ENCODE measurements at places on chromosomes 6 and 20.

DNA sequence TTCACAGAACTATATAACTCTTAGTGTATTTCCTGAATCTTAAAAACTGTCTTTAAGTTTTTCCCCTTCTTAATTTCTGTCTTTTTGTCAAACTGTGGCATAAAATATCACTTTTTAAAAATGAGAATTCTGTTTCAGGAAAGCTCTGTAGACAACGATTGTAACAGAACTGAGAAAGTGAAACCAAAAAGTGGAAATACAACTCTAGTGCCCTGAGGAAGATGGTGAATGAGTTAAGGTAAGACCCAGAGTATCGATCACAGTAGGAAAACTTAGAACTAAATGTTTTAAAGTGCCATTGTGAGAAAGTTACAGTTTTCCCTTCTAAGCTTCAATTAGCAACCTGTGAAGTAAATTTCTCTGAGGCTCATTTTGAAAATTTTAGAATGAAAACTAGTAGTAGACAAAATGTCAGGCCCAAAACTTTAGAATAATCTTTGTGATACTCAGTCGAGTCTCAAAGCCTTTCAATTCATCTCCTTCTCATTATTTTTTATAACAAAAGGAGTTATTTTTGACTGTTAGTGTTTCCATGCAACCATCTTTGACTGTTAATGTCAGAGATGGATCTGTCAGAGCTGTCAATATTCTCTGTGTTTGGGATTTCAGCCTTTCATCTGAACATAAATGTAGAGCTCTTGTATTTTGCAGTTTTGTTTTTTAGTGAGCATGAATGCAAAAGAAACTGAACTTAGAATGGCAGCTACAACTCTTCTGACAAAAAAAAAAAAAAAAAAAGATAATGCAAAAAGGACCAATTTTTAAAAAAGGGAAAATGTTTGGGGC lies 19.0 kb upstream of the TRDN start:
- DNase-seq: no peak

DNA sequence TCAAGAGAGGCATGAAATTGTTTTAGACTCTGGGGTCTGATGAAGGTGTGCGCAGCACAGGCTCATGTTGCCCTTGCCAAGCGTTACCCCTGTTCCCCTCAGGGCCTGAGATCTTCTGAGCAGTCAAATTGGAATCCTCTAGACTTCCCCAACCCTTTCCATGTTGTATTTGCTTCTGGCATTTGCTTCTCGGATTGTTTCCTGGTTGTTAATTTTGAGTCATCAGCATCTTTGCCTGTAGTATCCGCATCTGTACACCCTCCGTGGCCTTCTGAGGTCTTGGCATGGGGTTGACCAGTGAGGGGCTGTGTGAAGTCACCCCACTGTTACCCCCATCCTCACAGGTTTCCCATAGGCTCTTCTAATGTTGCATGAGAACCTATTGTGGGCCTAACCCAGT lies 40.9 kb downstream of the SLC24A3 start:
- DNase-seq: no peak

- peak; percentile 67 for DNase-seq
Measured at GRCh38 chr6:159692303-159693127, 526 bp downstream of the SOD2 start.

GRCh38 chr6:163354085-163354484 lies 60.4 kb upstream of the QKI start:
- DNase-seq: no peak

DNA sequence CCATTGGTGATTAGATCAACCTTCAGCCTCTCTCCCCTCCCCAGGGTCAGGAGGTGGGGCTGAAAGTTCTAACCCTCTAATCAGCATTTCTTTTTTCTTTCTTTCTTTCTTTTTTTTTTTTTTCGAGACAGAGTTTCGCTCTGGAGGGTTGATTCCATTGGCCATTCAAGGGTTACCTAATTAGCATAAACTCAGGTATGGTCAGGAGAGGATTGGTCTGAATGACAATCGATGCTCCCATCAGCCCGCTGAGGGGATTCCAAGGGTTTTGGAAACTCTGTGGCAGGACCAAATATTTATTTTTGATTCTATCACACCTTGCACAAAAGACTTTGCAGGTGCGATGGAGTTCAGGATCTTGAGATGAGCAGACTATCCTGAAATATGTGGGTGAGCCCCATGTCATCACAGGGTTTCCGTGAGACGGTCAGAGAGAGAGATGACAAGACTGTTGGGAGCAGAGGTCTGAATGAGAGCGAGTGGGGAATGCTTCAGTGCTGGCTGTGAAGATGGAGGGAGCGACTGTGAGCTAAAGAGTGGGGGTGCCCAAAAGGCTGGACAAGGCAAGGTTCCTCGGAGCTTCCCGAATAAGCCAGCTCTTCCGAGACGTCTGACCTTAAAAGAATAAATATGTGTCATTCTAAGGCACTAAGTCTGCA lies 107.1 kb downstream of the BMP7 start:
- DNase-seq: no peak

- DNase-seq: no peak
Measured at GRCh38 chr6:163585932-163586437, 171.5 kb downstream of the QKI start.

DNA sequence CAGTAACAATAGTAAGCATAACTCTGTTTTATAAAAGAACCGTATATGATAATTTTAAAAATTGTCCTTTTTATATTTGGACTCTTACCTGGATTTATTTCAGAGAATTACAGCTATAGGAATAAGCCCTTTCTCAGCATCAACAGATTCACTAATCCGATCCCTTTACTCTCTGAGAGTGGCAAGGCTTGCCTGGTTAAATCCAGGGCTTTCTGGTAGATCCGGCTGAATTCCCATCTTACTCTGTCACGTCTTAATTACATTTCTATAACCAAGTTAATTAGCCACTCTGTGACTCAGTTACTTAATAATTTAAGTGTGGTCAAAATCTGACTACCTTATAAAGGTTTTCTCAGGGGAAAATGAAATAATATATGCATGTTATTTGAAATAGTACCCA lies 294.7 kb downstream of the FRK start:
- no peak for DNase-seq

DNA sequence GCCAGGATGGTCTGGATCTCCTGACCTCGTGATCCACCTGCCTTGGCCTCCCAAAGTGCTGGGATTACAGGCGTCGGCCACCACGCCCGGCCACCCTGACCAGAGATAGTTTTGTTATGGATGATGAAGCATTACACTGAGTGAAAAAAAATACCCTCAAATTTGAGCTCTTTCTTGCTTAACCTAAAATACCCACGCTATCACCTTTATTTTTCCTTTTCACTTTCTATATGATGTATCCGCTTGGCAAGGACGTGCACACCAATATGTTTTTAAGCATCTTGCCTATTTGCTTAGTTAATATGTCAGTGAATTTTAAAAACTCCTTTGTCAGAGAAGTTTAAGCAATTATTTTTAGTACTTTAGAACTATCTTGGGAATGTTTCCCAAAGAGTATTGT lies 150.4 kb downstream of the INSM1 start:
- DNase-seq: no peak

DNA sequence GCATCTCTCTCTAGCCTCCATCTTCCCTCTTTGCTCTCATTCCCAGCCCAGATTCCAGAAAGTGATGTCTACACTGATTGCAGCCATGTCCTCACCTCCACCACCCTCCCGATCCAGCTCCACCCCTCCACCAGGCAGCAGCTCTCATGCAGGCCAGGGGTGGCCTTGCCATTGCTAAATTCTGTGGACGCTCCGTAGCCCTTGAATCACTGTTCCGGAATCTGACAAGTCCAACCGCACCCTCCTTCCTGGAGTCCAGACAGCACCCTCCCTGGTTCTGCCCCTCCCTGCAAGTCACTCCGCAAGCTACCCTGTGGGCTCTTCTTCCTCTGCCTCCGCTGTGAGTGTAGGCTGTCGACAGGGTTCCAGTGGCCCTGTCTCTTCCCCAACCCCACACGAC lies 26.2 kb downstream of the TNXB start:
- DNase-seq: no peak

- no peak for DNase-seq
Measured at GRCh38 chr6:139147628-139148027, 12.7 kb downstream of the HECA start.

DNA sequence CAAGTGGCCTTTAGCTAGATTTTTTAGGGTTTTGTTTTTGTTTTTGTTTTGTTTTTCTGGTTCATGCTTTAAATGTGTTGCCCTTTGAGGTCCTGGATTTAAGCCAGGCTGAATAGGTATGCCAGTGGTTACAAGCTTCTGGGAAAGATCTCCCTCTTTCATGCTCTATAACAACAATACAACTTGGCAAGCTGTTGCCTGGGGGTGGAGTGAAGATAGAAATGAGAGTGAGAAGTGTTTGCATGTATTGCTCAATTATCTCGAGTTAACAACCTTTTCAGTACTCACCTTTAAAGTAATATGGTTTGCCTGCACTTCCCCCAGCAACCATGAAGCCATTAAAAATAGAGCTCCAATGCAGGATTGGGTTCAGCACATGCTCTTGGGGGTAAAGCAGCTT lies 19.2 kb upstream of the HAO1 start:
- no peak for DNase-seq

GRCh38 chr6:114051031-114051430 lies 80.1 kb upstream of the HDAC2 start:
- DNase-seq: no peak

DNA sequence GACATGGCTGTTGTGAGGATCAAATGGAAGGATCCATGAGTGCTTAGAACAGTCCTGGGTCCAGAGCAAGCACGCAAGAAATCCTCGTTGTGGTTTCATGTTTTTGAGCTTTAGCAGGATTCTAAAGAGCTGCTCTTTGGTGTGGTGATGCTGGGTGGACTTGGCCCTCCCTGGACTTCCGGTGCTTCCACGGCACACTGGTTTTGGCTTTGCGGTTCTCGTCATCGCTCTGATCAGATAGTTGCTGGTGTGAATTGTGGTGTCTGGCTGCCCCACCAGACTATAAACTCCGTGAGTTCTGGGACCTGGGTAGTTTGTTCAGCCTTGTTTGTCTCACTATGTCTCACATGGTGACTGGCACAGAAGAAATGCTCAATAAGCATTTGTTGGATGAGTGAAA lies 3.3 kb downstream of the HNF4A start:
- no peak for DNase-seq

- no peak for DNase-seq
Measured at GRCh38 chr6:32396028-32396427, 11.0 kb downstream of the BTNL2 start.

- DNase-seq: no peak
Measured at GRCh38 chr6:14035071-14035847, 82.3 kb upstream of the CD83 start.

GRCh38 chr20:19205981-19206396 lies 6.5 kb upstream of the SLC24A3 start:
- peak; percentile 65 for DNase-seq

GRCh38 chr20:32737371-32738223 lies 5.7 kb downstream of the COMMD7 start:
- no peak for DNase-seq

GRCh38 chr20:35791821-35792220 lies 20.0 kb downstream of the PHF20 start:
- no peak for DNase-seq

DNA sequence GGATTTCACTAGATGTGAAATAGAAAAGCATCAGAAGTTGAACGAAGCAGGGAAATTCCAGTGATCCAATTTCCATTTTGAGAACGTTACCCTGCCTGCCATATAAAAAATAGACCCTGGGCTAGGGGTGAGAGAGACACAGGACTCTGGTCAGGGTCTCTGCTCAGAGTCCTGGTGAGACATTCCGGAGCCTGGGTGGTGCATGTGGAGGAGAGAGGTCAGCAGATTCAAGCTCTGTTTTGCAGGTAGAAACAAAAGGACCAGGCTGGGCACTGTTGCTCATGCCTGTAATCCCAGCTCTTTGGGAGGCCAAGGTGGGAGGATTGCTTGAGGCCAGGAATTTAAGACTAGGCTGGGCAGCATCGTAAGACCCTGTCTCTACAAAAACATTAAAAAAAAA lies 17.9 kb downstream of the PKIG start:
- no peak for DNase-seq

- DNase-seq: no peak
Measured at GRCh38 chr20:63821811-63822210, 9.3 kb downstream of the ZBTB46 start.

- DNase-seq: no peak
Measured at GRCh38 chr20:22438346-22438745, 146.0 kb downstream of the FOXA2 start.

- no peak for DNase-seq
Measured at GRCh38 chr20:56088375-56088774, 83.1 kb upstream of the CBLN4 start.

DNA sequence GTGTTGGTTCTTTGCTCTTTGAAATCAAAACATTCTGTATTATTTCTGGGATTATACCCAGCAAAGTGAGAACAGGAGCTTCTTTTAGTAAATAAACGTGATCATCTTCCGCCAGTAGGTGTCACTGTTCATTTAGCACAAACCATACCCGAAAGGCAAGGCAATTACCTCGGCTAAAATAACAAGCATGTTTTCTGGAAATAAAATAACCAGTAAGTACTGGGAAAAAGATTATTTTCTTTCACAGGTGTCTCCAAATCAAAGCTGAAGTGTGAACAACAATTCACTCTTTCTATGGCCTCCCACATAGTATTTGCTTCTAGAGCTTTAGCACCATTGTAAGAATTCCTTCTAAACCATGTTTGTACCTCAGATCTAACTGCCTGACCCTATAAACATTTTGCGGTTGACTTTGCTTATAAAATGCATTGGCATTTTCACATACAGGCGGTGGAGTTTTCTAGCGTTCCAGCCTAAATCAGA lies 144.6 kb upstream of the AGPAT4 start:
- peak; percentile 48 for DNase-seq

- DNase-seq: peak; percentile 61
Measured at GRCh38 chr6:16183187-16183664, 54.3 kb downstream of the MYLIP start.

DNA sequence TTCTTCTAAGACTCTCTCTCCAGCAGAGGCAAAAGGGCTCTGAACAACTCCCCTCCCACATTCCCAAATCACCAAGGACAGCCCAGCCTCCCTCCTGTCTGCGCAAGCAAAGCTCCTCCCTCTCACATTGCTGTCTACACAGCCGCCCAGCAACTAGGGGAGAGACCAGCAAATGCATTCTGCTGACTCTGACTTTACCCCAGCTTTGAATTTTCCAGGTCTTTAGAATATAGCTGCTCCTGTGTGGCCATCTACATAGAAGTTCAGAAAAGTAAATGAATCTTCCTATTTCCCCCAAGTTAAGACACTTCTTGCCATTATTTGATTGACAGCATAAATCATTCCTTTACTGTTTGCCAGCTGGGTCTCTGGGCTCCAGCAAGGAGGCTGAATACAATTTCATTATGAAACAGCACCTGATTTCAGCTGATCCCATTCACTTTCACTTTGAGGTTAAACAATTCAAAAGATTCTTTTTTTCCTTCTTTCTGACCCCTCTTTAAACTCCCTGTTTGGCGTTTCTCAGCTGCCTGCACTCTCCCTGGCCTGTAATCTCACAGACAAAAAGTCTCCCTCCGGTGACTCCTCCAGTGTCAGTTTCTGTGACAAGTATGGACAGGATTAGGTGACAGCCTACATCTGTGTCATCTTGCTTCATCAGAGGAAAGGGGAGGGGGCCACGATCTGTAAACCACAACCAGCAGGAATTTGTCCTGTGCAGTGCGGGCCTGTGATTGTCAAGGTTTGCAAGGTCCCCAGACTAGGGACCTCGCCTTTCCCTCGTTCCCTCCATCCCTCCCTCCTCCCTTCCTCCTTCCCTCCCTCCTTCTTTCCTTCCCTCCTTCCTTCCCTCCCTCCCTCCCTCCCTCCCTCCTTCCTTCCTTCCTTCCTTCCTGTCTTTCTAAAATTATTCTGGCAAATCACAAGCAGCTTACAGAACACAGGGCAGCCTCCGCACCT lies 205.6 kb upstream of the RIN2 start:
- DNase-seq: no peak

All from GM10248 (cell line).